Smooth muscle cell of bladder (primary cell): ENCODE measurements at places on chromosomes 2 and 18. TPM values are rescaled to one million over a fixed set of nuclear protein-coding genes. Genes with fewer than 3 reads are reported as not detected.

STAT4 gene
- 1.4 and 2.0 TPM in 2 replicates for total RNA-seq

WBP1 gene
- total RNA-seq = 57.7 and 70.0 TPM in 2 replicates

NAT8 gene
- total RNA-seq = not detected in 2 replicates

DSG3 gene
- total RNA-seq = under 0.01 and 0.28 TPM in 2 replicates

AUP1 gene
- total RNA-seq = 62.7 and 91.3 TPM in 2 replicates

SERPINB11 gene
- total RNA-seq = not detected in 2 replicates

SEMA4F gene
- total RNA-seq = 4.1 and 4.4 TPM in 2 replicates

TGFA gene
- under 0.01 and 0.28 TPM in 2 replicates for total RNA-seq

REG1A gene
- total RNA-seq = not detected in 2 replicates

RPE gene
- 58.5 and 74.8 TPM in 2 replicates for total RNA-seq

VWC2L gene
- total RNA-seq = under 0.01 TPM in 1 of 2 replicates, not detected in the other

PREB gene
- 49.1 and 56.2 TPM in 2 replicates for total RNA-seq

SNTG2 gene
- total RNA-seq = not detected in 2 replicates

HOXD1 gene
- total RNA-seq = not detected in 2 replicates

CDKL4 gene
- 3.4 TPM in 2 replicates for total RNA-seq

SCN1A gene
- 0.09 and 0.28 TPM in 2 replicates for total RNA-seq

SCN3A gene
- 1.00 and 3.1 TPM in 2 replicates for total RNA-seq

ALPI gene
- total RNA-seq = not detected in 2 replicates

POTEC gene
- total RNA-seq = under 0.01 TPM in 1 of 2 replicates, not detected in the other

CPS1 gene
- total RNA-seq = 15.5 and 18.4 TPM in 2 replicates

ABCB11 gene
- total RNA-seq = not detected in 2 replicates

RESP18 gene
- total RNA-seq = not detected in 2 replicates
